ENCODE measurements at places on chromosomes 3 and 15.

GRCh38 chr15:26838742-26839460 is 28.0 kb upstream of the GABRA5 start:
- DNase-seq = peak; percentile 7

DNA sequence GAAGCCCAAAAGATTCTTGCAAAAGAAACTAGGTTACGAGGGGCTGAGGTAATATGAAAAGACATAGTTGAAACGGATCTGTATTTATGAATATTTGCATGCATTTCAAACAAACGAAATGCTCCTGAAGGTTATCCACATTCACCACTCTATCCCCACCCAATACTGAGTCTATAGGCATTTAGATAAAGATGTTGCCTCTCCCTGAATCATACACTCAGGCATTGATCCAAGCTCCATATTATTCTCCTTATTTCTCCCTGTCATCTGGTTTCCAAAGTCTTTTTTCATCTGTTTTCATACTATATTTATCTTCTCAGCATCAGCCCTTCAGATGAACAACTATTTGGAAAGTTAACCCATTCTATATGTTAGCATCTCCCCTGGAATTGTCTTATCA is 492.5 kb upstream of the TGFBR2 start:
- no peak for DNase-seq

DNA sequence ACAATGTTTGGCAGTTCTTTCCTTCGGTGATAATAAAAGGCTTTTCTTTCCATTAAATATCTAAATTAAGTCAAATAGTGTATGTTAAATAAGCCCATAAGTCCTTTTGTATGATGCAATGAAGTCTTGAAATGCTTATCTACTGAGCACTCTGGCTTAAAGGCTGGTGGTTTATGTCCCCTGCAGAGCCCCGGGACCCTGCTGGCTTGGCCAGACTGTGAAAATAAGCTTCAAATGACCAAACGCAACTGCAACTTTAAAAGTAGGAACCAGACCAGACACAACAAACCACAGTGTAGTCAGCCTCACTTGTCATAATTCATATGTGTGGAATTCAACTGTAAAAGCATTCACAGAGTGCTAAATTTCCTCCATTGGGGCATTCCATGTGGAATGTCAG is 72.5 kb downstream of the FOXP1 start:
- no peak for DNase-seq

- no peak for DNase-seq
These were observed 64.2 kb upstream of the FNDC3B start for GRCh38 chr3:171974986-171975837.

DNA sequence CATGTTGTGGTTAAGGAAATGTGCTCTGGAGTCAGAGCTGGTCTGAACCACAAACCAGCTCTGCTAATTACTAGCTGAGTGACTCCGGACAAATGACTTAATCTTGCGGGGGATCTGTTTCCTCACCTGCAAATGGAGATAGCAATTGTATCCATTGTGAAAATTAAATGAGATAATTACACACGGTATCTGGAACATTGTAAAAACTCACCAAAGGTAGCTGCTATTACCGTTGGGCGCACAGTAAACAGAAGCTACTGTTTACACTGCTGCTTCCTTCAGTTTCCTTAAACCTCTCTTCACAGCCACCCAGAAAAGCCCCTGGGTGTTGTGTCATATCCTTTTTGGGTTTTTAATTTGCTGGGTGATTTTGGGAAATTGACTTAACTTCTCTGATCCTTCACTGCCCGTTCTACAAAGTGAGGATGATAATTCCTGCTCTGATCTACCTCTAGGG is 107.8 kb downstream of the MEGF11 start:
- DNase-seq = no peak

GRCh38 chr15:56948000-56948763 is 29.7 kb downstream of the TCF12 start:
- no peak for DNase-seq

GRCh38 chr15:26438316-26438715 is 334.6 kb downstream of the GABRB3 start:
- no peak for DNase-seq

All from NCI-H446 (cell line).